Fibroblast of mammary gland (primary cell): ENCODE measurements at places on chromosomes 4 and X.

DNA sequence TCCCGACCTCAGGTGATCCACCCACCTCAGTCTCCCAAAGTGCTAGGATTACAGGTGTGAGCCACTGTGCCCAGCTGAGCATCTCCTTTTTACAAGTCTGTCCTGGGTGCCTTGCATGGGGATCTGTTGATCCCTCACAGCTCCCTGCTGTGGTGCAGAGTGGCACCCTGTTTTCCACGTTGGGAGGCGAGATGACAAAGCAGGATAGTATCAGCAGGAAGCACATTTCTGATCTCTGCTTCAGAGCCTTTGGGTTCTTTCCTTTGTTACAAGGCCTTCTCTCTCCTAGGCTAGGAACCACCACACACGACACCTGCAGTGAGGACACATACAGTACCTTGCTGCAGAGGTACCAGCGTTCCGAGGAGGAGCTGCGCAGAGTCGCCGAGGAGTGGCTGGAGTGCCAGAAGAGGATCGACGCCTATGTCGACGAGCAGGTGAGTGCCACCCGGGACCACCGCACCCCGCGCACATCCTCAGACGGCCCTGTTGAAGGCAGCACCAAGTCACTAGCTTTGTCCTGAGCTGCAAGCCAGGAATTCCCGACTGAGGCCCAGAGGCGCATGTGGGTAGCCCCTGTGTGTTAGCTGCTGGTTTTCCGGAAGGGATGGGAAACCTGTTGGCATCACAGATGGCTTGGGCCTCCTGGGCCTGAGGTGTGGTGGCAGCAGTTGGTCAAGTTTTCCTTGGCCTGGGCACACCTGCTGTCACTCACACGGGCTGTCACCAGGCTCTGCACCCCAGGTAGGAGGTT, 109.6 kb downstream of the TNIP2 start:
- DNase-seq, result no peak

DNA sequence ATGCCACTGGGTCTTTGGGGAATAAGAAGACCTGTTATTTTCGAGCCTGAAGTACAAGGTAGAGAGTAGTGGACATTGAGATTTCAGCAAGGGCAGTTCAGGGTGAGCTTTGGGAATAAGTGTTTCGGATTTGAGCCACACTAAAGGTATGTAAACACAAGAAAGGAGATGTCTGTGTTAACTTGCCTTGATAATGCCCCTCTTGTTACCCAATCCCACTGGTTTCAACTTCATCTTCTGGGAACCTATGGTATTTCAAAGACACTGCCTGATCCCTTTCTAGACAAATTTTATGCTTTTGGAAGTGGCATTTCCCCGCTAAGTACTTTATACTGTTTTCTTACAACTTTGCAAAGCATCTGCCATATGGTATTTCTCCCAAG, 79.4 kb downstream of the SLC9A6 start:
- DNase-seq, result no peak

DNA sequence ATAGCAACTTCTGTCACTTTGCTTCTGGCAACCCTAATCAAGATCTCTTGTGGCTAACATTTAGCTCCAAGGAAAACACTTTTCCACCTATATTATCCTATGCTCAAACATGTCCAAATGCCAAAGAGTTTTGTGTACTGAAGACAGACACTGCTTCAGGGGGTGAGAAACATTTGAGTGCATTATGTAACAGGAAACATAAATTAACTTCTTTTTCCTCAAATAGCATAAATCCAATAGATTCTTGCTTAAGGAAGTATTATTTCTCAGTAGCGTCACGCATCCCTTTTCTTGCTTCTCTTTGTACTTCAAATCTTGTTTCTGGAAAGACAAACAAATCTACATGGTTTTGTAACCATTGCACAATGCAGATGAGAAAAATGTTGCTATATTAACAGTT, 839.1 kb downstream of the GLUD2 start:
- DNase-seq, result no peak

- no peak for DNase-seq
Observed at GRCh38 chr4:3314706-3315260, 22.0 kb downstream of the RGS12 start.

DNA sequence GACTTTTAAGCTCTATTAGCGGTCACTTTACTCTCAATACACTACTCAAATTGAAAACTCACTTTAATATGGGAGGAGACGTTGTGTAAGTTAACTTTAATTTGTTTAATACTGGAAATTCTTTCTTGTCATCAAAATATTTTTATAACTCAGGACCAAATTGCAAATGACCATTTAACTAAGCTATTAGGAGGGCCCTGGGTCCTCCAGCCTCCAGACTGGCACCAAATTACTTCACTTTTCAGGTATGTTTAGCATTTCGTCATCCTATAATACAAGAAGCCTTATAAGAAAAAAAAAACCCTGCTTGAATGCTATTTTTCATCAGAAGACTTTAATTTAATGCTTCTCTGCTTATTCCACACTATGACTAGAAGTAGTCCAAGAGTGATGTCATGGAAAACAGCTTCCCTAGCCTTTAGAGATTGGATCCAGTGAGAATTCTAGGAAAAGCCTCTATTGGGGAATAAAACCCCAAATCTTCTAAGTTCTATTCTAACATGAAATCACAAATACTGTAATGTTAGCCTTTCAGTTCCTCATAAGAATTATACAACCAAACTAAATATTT, 6.6 kb downstream of the KLHL15 start:
- peak; percentile 31 for DNase-seq

- DNase-seq, result peak; percentile 86
Observed at GRCh38 chrX:107823456-107823855, 2.2 kb upstream of the MID2 start.

- no peak for DNase-seq
Observed at GRCh38 chr4:184166736-184167135, 50.9 kb downstream of the ENPP6 start.
